ENCODE measurements at places on chromosomes 4 and X.

DNA sequence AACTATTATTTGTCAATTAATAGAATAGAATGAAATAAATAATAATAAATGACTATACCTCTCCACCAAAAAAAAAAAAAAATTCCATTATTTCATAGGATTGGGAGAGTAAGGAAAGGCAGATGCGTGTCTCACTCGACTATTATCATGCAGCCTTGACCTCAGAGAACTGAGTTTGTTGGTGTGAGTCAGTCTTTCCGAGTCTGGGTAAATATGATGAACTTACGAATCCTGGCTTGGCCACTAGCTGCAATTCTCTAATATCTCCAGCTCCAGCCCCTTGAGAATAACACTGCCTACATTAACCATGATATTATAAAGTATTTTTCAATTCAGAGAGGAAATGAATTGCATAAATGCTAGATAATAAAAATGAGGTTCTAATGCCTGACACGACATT is 46.6 kb upstream of the DHX15 start:
- no peak for DNase-seq

- DNase-seq, result peak; percentile 18
Observed at GRCh38 chr4:158801066-158801465, 32.2 kb downstream of the FNIP2 start.

GRCh38 chr4:96708766-96709165 is 868.9 kb downstream of the PDHA2 start:
- DNase-seq, result no peak

- peak; percentile 65 for DNase-seq
Observed at GRCh38 chrX:132776486-132777210, 181.8 kb downstream of the HS6ST2 start.

- peak; percentile 56 for DNase-seq
Observed at GRCh38 chr4:98261405-98262291, 464 bp downstream of the RAP1GDS1 start.

GRCh38 chr4:70958681-70959080 is 34.8 kb upstream of the DCK start:
- DNase-seq, result no peak

DNA sequence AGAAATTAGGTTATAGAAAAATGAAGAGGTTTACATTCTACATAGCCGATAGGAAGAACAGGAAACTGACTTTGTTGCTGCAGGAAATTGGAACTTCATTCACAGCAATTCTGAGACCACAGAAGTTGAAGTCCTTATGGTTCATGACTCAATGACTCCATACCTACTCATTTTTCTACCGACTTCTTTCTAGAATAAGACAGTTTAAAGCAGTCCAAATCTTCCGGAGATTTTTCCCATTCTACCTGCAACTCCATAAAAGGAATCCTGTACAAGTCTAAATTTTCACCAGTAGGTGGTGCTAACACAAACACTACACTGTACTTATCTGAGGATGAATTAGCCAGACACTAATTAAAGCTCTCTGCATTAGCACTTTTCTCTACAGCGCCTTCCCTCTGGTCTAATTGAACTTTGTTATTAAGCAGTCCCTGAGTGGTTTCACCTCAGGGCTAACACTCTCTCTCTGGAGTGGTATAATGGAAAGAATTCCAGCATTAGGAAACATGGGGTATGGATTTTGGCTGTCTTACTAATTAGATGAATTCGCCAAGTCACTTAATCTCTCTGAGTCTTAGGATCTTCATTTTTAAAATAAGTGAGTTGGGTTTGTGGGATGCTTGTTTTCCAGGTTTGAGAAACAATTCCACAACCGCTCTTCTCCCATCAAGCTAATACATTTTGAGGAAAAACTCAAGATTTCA is 167.9 kb downstream of the SMIM20 start:
- DNase-seq, result peak; percentile 59

GRCh38 chrX:75546724-75547511 is 24.1 kb upstream of the ZDHHC15 start:
- DNase-seq, result no peak

DNA sequence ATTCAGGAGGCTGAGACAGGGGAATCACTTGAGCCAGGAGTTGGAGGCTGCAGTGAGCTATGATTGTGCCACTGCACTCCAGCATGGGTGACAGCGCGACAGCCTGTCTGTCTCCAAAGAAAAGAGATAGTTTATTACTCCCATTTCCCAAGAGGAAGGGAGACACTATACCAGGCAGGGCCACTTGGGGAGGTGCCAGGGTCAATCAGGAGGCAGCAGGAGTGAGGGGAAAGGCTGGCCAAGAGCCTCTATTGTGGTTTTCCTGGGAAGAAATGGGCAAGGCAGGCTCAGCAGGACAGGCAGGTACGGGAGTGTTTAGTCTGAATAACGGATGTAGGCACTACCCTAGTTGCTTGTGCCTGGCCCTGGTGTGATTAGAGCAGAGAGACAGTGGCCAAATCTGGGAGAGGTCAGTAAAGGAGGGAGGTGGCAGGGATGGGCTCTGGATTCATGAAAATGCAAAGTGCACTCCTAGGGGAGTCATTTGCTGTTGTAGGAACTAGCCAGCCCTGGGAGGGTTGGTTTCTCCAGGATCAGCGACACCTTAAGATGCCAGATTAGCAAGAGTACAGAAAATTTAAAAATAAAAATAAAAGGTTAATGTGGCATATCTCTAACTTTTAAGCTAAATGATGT is 20.2 kb upstream of the CDKN2AIP start:
- DNase-seq, result no peak

- no peak for DNase-seq
Observed at GRCh38 chrX:33307911-33308354, 96.6 kb upstream of the DMD start.

DNA sequence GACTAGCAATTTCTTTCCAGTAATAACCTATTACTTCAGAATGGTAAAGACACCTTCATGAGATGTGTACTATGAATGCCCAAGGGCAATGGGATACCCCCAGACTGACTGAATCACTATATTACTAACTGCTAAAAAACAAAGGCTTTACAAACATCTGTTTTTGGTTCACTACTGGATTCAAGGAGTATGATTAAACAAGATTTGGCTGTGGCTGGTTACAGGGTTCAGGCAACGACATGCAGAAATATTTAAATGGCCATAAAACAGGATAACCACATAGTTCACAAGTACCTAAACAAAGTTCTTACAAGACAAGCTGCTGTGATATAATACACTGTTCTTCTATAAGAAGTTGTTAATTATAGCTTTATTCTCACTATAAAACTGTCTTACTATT is 128.2 kb downstream of the FRYL start:
- no peak for DNase-seq

- DNase-seq, result no peak
Observed at GRCh38 chr4:30769093-30769492, 48.9 kb downstream of the PCDH7 start.

- no peak for DNase-seq
Observed at GRCh38 chr4:116066711-116067245, 953.4 kb upstream of the NDST4 start.

GRCh38 chrX:74286950-74287740 is 16.8 kb upstream of the ZCCHC13 start:
- peak; percentile 49 for DNase-seq

GRCh38 chrX:150506486-150506885 is 61.9 kb upstream of the MTM1 start:
- DNase-seq, result no peak

DNA sequence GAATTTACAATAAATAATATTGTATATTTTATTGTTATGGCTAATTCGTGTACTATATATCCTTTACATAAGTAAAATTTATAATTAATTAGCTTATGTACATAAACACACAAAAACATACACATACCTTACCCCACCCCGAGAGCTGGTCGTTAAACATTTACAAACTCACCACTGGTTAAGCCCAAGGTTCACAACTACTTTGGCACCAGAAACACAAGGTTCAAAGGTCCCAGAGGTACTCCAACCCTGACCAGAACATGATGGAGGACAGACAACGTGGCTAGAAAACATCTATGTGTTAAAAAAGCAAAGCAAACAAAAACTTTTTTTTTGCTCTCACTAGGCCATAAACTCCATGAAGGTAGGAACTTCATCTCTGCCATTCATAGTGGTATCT is 37.7 kb downstream of the SLC25A5 start:
- no peak for DNase-seq

DNA sequence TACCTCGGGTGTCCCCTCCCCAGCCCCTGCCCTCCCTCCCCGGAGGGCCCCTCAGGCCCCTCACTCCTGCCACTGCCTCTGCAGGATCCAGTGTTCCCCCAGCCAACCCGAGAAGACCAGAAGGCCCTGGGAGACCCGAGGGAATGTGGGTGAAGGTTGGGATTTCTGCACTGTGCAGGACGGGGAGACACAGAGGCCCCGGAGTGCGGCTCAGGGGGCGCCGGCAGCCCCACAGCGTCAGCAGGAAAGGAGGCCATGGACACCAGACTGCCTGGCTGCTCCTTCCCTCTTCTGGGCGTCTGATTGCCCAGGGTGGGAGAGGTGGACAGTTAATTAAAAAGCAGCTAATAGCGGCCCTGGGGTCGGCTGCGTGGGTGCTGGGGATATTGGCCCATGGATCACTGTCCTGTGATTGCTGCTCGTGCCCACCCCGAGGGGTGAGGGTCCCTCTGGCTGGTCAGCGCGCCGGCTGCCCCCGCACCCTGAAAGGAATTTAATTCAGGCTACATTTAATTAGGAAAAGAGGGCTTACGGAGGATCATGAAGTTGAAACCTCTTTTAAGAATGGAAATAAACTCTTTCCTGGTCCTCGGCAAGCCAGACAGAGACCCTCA is 57.8 kb upstream of the NKX1-1 start:
- no peak for DNase-seq

DNA sequence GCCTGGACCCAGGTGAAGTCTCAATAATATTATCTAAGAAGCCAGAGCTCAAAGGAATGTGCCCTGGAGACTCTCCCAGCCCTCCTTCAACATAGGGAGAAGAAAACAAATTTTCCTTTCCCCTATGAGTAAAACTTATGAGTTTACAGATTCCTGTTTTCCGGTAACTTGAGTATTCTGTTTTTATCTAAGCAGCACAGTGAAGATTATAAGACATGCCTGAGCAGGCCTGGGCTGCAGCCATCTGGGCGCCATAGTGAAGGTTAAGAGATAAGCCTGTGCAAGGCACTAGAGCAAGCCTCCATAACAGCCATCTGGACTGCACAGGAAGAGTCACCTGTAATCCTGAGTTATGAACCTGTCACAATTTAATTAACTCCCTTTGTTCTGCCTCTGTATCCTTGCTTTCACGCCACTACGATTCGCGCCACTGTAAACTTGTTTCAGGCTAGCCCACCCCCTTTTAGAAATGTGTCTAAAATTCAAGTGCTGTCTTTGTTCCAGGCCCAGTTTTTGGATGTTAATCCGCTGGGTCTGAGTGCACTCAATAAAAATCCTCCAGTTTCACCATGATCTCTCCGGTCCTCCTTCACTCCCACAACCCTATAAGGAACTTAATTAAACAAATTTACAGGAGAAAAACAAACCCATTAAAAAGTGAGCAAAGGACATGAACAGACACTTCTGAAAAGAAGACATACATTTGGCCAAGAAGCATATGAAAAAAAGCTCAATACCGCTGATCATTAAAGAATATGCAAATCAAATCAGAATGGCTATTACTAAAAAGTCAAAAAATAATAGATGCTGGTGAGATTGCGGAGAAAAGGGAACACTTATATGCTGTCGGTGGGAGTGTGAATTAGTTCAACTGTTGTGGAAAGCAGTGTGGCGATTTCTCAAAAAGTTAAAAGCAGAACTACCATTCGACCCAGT is 189.5 kb downstream of the APBB2 start:
- no peak for DNase-seq

DNA sequence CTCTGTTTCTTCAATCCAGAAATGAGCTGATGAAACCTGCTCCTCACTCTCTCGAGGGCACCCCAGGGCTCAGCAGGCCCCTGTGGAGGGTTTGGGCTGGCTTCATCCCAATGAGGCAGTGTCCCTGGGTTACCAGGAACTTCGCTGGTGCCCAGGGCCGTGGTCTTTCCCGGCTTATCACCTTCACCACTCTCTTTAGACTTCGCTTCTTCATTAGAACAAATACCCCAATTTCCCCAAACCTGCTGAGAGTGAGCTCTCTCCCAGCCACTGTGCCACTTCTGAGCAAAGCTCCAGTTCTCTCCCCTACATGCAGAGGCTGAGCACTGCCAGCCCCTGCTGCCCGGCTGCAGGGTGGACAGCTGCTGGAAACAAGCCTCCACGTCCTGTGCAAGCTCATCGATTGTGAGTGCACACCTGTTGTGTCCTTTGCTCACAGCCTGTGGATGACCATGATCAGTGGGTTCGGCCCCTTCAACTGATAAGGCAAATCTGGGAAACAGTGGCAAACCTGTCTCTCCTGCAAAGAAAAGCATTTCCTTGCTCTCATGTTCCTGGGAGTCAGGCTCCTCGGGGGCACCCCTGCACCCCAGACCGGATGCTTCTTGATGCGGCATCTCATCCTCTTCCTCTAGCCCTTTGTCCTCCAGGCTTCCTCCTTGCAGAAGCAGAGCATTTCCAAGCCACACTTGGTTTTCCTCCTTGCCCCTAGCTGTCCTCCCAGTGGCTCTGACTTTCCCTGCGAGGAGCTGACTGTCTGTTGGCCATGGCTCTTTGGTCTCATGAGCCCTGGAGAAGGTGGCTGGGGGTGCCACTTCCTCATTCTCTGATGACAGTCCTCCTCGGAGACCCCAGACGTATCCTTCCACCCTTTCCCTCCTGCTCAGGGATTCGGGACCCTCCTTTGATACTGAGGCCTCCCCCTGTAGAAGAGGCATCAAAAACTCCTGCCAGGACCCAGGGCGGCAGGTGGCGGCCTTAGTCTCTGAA is 28.7 kb downstream of the C4orf50 start:
- DNase-seq, result no peak

GRCh38 chrX:149987613-149988012 is 49.3 kb upstream of the EOLA2 start:
- no peak for DNase-seq

DNA sequence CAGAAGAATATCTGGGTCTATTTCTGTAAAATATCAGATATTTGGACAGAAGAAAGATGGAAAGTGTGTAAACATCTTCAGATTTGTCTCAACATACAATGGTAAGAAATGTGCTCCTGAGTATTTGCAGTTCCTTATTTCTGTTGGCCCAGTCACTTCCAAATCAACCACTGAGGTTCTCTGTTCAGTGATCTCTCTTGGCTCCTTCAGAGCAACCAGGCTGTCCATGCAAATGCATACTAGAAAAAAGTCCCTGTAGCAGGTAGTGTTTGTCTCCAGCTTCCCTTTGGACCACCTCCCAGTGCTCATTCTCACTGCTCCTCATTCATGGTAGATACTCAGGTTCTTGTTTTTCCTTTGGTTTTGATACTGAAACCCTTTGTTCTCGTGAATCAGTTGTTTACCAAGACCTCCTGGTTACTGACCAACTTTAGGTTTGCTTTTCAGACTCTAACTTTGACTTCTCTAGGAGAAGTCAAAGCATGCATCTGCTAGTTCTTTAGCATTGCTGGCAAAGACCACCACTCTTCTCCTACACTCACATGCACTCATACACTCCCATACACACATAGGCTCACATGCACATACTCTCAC is 28.8 kb downstream of the ASIC5 start:
- no peak for DNase-seq

GRCh38 chr4:85200106-85200505 is 233.6 kb upstream of the WDFY3 start:
- no peak for DNase-seq

DNA sequence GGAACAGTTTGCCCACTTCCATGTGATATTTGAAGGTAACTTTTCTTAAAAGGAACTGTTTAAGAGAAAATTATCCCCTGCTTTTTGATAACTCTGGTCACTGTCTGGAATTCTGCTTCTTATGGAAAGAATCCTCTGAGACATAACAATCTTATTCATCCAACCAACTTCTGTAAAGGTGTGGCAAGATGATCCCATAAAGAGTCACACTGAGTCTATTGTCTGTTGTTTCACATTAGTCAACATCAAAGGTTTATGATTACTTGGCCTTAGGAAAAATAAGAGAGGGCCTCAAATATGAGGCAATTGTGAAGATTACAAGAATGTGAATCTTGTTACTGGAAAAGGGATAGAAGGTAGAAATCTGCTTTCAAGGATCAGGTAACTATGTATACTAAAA is 88.0 kb upstream of the MAGEB18 start:
- DNase-seq, result no peak

Data from suppressor macrophage treated with lipopolysaccharide for 1 hour (primary cell).